ENCODE measurements at places on chromosomes 5 and 9. TPM values are rescaled to one million over a fixed set of nuclear protein-coding genes. Genes with fewer than 3 reads are reported as not detected.

The LCP2 gene
- not detected for total RNA-seq

The NMUR2 gene
- total RNA-seq = not detected

The RACK1 gene
- 3,426 TPM for total RNA-seq

The SOX30 gene
- total RNA-seq = 0.07 TPM

The ADCY2 gene
- not detected for total RNA-seq

The ADAMTSL1 gene
- total RNA-seq = 0.07 TPM

The MOB3B gene
- 8.4 TPM for total RNA-seq

The HTR4 gene
- not detected for total RNA-seq

The CBY3 gene
- total RNA-seq = not detected

The OMD gene
- not detected for total RNA-seq

The ZNF169 gene
- total RNA-seq = 1.9 TPM

The MLANA gene
- not detected for total RNA-seq

The SLC25A2 gene
- total RNA-seq = not detected

The KCNV2 gene
- not detected for total RNA-seq

The ABO gene
- not detected for total RNA-seq

The TAF1L gene
- total RNA-seq = not detected

The UAP1L1 gene
- total RNA-seq = 9.7 TPM

The AQP7 gene
- 0.24 TPM for total RNA-seq

The CDKN2B gene
- total RNA-seq = not detected

The C5orf58 gene
- not detected for total RNA-seq

The DNAH5 gene
- 1.0 TPM for total RNA-seq

All from A549 treated with CpdA at 1 μM for 4 hours (cell line).